Central memory CD8-positive, alpha-beta T cell (primary cell): ENCODE measurements at places on chromosomes 2 and 18.

- no peaks in the 10 kb centered on the region for H3K27me3 ChIP-seq
- H3K4me3 ChIP-seq: no peak overlapping the region
- H3K36me3 ChIP-seq: no peaks in the 10 kb centered on the region
- H3K4me1 ChIP-seq: no peaks in the 10 kb centered on the region
Measured at GRCh38 chr2:225993430-225993829, 593.9 kb downstream of the NYAP2 start.

- DNase-seq: no peak
- H3K27me3 ChIP-seq: peaks cover 11% of the 10 kb centered on the region
- no peaks in the 10 kb centered on the region for H3K36me3 ChIP-seq
- no peak overlapping the region for H3K27ac ChIP-seq
- H3K4me1 ChIP-seq: peaks cover 9% of the 10 kb centered on the region
Measured at GRCh38 chr2:189175869-189176433, 3.6 kb downstream of the COL5A2 start.

DNA sequence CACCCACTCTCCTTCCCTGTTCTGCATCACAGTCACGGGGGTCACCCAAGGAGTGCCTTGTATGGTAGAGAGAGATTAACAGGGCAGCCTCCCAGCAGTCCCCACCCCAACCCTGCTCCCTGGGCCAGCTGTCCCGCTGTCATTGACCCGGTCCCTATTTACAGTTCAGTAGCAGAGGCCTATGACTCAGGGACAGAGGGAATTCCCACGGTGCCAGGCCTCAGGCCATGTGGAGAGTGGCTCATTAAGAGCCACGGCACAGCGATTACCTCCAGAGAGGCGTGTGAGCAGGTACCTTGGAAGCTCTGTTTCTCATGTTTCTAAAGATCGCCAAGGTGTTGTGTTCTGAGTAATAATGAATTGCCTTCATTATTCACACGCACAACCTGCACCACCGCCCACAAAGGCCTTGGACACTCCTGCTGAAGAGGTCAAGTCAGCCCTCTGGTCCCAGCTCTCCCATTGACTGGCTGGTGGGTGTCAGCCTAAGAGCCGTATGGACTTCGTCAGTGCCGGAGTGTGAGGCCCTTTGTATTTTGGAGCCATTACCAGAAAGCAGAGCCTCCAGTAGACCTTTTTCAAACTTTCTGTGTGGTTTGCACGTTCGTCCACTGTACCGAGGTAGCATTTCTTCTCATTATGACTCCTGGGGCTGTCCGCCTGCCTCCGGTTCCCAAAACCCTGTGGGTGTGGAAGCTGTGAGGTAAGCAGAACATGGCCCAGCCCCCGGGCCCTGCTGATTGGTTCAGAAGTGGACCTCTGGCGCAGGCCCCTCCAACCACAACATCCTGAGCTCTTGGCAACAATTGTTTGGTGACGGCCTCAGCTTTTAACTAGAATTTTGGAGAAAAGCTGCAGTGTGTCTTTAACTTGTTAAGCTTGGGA is 47.0 kb downstream of the SERTAD2 start:
- peak overlapping the region; percentile 79 for H3K4me3 ChIP-seq
- peaks cover 7% of the 10 kb centered on the region for H3K36me3 ChIP-seq
- H3K4me1 ChIP-seq: peaks cover 28% of the 10 kb centered on the region
- no peaks in the 10 kb centered on the region for H3K27me3 ChIP-seq
- H3K27ac ChIP-seq: peak overlapping the region; percentile 85

GRCh38 chr2:150387586-150388288 is 99.7 kb downstream of the RND3 start:
- H3K27ac ChIP-seq: no peak overlapping the region
- H3K4me1 ChIP-seq: no peaks in the 10 kb centered on the region
- DNase-seq: no peak
- no peak overlapping the region for H3K4me3 ChIP-seq
- H3K27me3 ChIP-seq: no peaks in the 10 kb centered on the region

- no peak overlapping the region for H3K4me3 ChIP-seq
- no peaks in the 10 kb centered on the region for H3K4me1 ChIP-seq
- H3K27ac ChIP-seq: no peak overlapping the region
- H3K27me3 ChIP-seq: peaks cover 7% of the 10 kb centered on the region
- no peak for DNase-seq
Measured at GRCh38 chr2:100214265-100214971, 72.0 kb upstream of the AFF3 start.

GRCh38 chr18:24862201-24862816 is 401.9 kb downstream of the HRH4 start:
- no peak for DNase-seq
- no peak overlapping the region for H3K4me3 ChIP-seq
- no peaks in the 10 kb centered on the region for H3K36me3 ChIP-seq
- no peaks in the 10 kb centered on the region for H3K4me1 ChIP-seq
- peaks cover 9% of the 10 kb centered on the region for H3K27me3 ChIP-seq

DNA sequence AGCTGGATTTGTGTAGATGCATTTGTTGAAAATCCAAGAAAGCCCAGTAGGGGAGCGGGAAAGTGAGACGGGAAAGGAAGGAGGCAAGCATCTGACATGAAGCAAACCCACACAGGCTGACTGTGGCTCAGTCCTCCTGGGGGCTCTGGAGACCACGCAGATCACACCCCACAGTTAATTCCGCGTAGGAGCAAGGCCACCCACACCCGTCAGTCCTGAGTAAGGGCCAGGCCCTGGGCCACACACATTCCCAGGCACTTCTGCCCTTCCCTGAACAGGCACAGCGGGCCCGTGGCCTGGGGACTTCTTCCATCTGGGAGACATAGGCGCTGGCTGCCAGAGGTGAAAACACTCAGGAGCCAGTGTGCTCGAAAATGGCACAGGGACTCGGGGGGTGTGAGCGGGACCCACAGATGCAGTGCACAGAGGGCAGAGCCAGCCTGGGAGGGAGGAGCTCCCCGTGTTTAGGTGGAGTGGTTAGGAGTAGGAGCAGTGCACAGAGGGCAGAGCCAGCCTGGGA is 19.4 kb upstream of the PRLH start:
- H3K36me3 ChIP-seq: no peaks in the 10 kb centered on the region
- no peaks in the 10 kb centered on the region for H3K4me1 ChIP-seq
- no peak for DNase-seq
- H3K27me3 ChIP-seq: peaks cover 11% of the 10 kb centered on the region

DNA sequence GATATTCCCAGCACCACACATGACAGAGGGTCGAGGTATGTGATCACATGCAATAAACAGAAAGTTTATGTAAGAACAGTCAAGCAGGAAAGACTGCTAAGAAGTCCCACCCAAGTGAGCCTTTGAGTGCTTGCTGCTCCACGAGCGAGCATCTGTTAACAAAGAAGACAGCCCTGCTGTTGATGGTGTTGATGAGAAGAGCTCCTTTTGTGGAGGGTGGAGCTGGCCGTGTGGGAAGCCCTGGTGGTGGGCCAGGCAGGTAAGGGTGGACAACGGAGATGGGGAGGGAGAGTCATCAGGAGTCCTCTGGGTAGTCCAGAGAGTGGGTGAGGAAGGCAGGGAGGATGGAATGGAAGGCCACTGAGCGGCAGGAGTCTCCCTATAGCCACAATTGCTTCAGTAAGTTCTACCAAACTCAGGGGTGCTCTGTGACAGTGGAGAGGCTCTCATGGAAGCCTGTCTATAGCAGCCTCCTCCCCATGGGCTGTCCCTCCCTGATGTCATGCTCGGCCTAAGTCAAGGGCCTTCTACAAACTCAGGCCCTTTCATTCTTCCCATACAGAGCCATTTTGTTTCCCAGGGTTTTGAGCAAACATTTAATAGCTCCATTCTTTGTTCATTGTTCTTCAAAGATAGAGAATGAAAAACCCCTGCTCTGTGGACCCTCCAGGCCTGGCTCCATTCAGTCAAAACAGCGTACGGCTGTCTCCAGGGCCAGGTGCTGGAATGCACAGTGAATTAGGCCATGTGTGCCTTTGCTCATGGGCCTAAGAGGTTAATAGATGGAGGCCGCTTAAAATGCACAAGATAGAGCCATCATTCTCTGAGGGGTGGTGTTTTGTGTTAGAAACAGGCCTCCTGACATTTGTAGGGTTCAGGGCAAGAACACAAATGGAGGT is 494.2 kb upstream of the RAB6C start:
- no peak overlapping the region for H3K27ac ChIP-seq
- no peaks in the 10 kb centered on the region for H3K4me1 ChIP-seq
